NCI-H446 (cell line): ENCODE measurements at places on chromosomes 7 and 10.

DNA sequence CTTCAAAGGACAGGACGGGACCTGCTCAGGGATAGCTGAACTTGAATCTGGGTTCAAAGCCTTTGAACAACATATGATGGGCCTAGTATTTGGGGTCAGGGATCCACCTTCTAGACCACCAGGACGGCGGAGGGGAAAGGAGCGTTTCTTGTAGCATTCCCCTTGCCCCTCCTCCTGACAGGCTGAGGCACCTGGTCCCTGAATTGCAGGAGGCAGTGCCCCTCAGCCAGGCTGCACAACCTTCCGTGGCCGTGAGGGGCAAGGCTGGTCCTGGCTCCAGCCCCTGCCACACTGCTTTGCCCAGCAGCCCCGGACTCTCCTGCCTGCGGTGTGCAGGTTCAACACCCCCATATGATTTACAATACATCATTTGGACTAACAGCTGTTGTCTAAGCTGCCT is 58.1 kb downstream of the INSIG1 start:
- no peak for DNase-seq

DNA sequence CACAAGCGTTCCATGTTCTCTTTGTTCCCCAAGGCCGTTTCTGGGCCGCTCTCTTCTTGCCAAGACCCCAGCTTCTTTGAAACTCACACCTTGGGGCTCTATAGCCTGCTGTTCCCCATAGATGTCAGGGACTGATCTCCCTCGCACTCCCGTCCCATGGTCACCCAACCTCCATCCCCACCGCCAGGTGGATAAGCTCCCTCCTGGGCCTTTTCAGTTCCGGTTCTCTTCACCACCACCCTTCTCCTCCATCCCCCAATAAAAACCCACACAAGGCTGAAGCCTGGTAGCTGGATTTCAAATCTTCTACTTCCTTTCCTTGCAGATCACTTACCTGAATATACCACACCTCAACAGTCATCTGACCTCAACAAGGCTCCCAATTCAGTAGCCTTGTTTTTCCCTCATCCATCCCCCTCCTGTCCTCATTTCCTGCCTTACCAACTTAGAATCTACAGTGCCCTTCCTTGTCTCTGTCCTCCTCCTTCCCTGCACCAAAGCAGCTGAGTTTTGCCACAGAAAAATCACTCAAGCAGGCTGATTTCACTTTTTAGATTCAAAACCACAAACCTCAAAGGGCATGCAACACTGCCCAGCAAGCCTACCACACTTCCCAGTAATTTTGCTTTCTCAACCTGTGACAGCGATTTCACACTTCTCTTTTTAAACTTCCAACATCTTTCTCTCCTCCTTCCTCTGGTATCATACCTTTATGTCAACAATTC is 7.7 kb downstream of the SLC37A3 start:
- DNase-seq, result no peak

GRCh38 chr7:86012971-86013370 is 630.7 kb upstream of the GRM3 start:
- DNase-seq, result no peak

DNA sequence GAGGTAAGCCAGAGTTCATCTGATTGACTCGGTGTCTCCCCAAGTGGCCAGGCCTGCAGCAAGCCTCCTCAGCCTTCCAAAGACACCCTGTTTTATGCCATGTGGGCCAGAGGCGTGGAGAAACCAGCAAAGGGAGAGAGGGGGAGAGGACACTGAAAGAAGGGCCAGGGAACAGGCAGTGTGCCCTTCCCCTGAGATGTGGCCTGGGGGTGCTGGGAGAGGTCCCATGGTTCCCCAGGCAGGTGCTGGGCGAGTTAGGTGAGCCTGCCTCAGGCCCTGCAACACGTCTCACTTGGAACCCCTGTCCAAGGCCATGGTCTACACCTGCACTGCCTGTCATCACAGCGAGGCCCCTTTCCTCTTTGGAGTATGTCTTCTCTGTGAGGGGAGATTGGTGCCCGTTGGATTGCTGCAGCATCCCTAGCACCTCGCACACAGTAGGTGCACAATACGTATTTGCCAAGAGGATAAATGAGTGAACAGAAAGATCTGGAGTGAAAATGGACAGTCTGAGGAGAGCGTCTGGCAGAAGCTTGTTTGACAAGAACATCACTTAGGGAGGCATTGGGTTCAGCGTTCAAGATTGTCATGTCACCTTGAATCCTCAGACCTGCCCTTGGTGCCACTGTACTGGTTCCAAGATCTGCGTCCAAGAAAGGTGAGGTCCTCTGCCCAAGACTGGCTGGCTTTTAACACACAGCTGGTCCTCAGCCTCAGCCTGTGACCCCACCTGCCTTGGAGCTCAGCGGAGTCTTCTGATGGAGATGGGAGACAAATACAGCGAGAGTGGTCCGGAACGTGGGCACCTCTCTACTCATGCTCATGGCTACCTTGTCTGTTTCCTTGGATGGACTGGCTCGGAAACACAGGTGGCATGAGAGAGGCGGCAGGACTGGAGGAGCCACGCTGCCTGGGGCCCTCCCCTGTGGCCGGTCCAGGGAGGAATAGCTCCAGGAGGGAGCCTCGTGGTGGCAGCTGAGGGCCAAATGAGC is 39.8 kb upstream of the NUB1 start:
- DNase-seq, result no peak
